HT1080 (cell line): ENCODE measurements at places on chromosomes 13 and 19. TPM values are rescaled to one million over a fixed set of nuclear protein-coding genes. Genes with fewer than 3 reads are reported as not detected.
A peak's percentile ranks its signal among the peaks of the same experiment; 100 is the strongest.

GRCh38 chr13:108315273-108315672 is 45.8 kb downstream of the TNFSF13B start:
- no peak for DNase-seq

PCDH17 gene
- under 0.01 TPM in 1 of 2 replicates, not detected in the other for total RNA-seq

SSBP4 gene
- total RNA-seq, result 108 and 118 TPM in 2 replicates

DNA sequence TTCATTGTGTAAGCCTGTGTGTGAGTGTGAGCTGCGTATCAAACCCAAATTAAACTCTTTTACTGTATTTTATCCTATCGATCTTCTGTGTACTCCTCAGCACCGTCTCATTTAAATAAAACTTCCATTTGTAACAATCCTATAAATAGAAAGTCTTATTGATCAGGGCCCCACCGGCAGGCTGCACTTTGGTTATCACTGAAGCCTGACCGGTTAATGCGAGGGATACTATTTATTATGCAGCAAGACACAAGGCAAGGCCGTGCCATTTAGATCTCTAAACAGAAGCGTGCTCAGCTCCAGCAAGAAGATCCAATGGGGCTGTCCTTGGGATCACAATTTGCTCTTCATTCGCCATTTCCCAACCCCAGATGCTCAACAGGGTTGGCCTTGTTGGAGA is 252.6 kb upstream of the TSHZ3 start:
- no peak for DNase-seq

DNA sequence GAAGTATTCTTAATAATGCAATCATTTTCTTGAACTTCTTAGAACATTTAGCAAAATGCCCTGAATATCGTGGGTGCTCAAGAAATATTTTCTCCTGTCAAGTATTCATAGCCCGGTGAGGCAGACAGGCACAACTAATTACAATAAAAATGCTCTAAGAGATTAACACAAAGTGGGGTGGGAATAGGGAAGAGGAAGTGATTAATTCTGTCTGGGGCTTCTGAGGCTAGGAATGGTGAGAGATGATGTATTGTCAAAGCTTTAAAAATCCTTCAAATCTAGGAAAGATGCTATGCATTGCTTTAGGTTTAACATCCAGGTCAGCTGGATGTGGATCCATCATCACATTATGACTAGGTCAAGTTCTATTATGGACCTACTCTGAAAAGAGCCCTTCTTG is 66.9 kb upstream of the POSTN start:
- DNase-seq, result peak; percentile 4

CEACAM8 gene
- not detected in 2 replicates for total RNA-seq

- peak; percentile 60 for DNase-seq
Observed at GRCh38 chr19:13366529-13367143, 139.6 kb downstream of the CACNA1A start.

MPV17L2 gene
- 17.0 and 23.4 TPM in 2 replicates for total RNA-seq

IL12RB1 gene
- total RNA-seq, result 0.13 and 1.0 TPM in 2 replicates

PTGIR gene
- total RNA-seq, result 1.7 and 1.8 TPM in 2 replicates

DNA sequence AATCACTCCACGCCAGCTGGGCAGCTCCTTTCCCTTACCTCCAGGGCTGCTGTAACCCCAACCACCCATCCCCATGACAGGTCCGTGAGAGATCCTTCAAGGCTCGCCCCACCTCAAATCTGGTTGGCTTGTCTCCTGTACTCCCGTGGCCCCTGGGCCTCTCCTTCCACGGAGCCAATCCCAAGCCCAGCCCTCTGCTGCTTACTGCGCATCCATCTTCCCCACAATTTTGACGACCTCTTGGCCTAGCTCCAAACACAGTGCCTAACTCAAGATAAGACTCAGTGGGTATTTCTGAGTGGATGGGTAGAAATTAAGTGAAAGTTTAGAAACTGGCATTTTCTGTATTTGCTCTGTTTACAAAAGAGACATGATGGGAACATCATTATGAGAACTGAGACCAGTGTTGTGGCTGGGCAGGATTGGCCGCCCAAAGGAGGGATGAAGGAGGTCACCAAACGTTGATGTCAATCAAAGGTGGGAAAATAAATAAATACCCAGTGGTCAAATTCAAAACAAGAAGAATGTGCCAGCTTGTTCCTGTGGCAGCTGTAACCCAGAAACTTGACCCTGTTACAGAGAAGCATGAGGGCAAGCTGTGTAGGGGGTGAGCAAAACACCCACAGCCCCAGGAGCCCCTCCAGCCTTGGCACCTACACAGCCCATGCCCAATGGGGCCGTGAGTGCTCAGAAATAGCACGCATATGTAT is 162.2 kb downstream of the ABCC4 start:
- DNase-seq, result no peak

GRCh38 chr13:97395447-97396136 is 38.4 kb upstream of the RAP2A start:
- DNase-seq, result peak; percentile 63

- no peak for DNase-seq
Observed at GRCh38 chr13:62875118-62875640, 1459.5 kb upstream of the PCDH20 start.

DNA sequence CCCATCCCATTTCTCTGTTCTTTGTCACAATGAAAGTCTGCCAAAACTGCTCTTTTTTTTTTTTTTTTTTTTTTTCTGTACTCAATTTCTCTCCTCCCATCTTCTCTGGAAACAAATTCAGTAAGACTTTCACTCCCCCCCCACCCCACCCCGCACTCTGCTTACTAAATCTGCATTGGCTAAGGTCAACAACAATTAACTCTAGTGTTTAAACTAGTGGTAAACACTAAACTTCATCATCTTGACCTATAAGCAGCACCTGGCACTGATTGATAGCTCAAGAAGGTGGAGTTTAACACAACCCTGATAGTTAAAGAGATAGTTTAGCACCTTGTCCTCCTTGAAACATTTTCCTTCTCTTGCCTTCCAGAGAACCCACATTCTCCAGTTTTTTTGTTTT is 14.1 kb upstream of the KLF12 start:
- no peak for DNase-seq

ZNF724 gene
- total RNA-seq, result 5.9 and 6.5 TPM in 2 replicates

SBSN gene
- 3.0 and 14.9 TPM in 2 replicates for total RNA-seq

- DNase-seq, result peak; percentile 1
Observed at GRCh38 chr13:84500016-84500415, 617.7 kb upstream of the SLITRK1 start.

GRCh38 chr19:1377965-1378785 is 5.5 kb upstream of the NDUFS7 start:
- DNase-seq, result no peak

CC2D1A gene
- 16.8 and 19.7 TPM in 2 replicates for total RNA-seq

DNA sequence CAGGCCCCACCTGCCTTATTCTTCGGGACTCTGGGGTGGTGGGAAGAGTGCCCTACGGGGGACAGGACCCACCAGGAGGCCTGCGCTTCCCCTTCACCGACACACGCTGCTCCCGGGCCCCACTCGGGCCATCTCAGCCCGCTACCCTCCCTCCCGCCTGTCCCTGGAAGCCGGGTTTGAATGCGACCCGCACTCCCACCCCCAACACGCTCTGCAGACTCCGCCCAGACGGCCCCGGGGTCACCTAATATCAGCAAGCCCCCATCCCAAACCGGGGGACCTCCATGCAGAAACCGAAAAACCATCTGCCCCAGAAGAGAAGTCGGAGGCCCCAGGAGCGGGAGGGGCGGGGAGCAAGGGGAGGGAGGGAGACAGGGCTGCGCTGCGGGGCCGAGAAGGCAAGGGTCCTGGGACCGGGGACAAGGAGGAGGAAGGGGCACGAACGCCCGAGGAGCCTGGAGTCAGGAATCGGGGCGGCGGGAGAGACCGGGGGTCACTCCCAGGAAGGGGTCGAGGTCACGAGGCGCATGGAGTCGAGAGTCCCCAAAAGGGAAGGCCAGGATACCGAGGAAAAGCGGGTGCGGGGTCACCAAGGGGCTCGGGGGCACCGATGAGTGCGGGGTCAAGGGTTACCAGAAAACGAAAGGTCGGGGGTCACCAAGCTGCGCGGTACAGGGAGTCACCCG is 766 bp downstream of the SBNO2 start:
- no peak for DNase-seq
